ENCODE measurements at places on chromosomes 11 and 22.

DNA sequence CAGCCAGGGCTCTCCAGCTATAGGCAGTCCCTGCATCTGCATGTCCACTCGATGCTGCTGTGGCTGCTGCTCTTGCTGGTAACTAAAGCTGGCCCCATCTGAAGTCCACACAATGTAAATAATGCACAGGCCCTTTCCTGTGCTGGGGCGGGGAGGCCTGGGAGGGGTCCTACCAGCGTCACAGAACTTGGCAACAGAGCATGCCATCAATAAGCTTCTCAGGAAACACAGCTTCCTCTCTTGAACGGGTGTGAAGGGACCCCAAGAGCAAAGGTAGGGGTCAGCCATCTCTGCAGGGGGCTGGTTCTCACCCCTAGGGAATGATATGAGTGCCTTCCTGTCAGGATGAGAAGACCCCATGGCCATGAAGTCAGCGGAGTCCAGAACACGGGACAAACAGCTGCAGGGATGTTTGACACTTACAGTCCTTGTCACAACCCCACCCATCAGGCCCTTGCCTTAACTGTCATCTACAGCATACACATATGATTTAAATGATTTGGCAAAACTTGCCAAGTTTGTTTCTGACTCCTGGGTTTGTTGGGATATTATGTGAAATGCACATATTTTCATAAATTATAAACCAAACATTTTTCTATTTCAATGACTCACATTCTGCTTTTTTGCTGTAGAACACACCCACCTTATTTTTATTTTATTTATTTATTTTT lies 39.1 kb upstream of the LYVE1 start:
- no peak for DNase-seq

GRCh38 chr11:19953336-19953735 lies 206.9 kb downstream of the DBX1 start:
- DNase-seq: no peak

- DNase-seq: peak; percentile 79
These were observed 23.5 kb downstream of the TP53I11 start for GRCh38 chr11:44927174-44927661.

DNA sequence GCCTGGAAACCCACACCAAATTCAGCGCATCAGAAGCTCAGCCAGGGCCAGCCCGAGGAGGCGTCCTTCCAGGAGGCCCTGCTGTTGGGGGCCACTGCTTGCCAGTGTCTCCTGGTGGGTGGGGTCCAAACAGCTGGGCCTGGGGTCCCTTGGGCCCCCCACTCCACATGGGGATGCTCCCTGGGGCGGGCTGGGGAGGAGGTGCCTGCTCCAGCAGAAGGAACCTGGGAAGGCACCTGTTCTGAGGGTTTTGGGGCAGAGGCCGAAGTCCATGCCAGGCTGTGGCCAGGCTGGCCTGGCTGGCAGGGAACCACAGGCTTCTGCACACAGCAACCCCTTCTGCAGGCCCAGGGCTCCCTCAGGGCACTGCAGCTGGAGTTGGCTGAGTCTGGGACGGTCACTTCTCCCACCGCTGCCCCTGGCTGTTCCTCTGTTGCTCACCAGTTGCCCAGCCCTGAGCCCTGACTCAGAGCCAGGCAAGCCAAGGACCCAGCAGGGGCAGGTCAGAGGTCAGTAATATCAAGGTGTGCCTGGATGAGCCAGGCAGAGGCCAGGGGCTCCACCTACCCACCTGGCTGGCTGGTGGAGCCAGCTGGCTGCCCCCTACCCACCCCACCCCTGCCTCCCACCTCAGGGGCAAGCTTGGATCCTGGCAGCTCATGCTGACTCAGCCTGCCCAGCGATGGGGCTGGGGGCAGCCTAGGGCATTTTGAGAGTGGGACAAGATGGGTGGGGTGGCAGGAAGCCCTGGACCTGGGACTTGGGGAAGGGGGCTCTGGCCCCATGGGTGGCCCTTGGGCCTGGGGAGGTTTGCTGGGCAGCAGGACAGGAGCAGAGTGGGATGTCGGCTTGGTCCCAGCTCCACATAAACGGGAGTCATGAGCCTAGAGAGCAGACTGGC lies 12.0 kb upstream of the PHLDA2 start:
- no peak for DNase-seq

GRCh38 chr11:76391021-76391420 lies 9.9 kb downstream of the GVQW3 start:
- no peak for DNase-seq

DNA sequence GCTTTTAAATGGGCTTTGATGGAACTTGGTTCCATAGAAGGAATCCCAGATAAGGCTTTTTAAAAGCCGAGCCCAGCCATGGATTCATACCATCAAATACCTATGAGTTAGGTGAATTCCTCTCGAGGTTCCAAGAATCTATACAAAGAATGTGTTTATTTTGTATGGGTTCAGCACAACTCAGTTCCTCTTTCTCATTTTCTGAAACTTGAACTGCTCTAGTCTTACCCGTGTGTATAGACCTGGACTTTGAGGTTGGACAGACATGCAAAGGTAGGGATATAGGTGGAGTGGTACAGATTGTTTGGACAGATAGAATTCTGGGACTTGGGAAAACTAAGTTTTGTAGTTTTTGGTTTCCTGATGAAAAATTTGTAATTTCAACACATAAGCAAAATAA lies 97.9 kb downstream of the PGR start:
- no peak for DNase-seq

DNA sequence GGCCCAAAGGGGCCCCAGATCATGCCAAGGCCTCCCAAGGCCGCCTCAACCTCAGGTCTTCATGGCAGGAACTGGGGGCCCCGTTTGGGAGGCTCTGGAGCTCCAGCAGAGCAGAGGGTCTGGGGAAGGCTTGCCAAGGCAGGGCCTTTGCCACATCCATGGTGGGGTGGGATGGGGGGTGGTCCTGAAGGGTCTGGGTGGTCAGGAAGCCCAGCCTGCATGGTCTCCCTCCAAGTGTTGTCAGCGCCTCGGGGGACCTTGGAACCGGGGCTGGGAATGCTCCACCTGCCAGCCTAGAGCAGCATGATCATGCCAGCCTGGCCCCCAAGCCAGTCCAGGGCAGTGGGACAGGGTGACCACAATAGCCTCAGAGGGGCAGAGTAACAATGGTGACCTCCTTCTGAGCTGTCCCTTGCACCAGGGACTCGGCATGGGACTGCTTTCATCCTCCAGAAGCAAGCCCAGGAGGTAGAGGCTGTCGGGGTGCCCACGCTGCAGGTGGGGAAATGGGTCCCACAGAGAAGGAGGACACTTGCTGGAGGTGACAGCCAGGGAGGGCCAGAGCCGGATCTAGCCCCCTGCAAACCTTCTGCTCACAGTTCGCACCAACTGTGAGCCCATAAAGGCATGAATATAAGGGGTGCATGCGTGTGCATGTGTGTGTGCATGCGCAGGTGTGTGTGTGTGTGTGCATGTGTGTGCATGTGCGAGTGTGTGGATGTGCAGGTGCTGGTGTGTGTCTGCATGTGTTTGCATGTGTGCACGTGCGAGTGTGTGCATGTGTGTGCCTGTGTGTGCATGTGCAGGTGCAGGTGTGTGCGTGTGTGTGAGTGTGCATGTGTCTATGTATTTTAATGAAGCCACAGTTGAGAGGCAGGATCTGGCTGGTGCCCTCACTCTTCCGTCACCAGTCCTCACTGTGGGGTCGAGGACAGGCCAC lies 63.8 kb downstream of the MYEOV start:
- DNase-seq: no peak

DNA sequence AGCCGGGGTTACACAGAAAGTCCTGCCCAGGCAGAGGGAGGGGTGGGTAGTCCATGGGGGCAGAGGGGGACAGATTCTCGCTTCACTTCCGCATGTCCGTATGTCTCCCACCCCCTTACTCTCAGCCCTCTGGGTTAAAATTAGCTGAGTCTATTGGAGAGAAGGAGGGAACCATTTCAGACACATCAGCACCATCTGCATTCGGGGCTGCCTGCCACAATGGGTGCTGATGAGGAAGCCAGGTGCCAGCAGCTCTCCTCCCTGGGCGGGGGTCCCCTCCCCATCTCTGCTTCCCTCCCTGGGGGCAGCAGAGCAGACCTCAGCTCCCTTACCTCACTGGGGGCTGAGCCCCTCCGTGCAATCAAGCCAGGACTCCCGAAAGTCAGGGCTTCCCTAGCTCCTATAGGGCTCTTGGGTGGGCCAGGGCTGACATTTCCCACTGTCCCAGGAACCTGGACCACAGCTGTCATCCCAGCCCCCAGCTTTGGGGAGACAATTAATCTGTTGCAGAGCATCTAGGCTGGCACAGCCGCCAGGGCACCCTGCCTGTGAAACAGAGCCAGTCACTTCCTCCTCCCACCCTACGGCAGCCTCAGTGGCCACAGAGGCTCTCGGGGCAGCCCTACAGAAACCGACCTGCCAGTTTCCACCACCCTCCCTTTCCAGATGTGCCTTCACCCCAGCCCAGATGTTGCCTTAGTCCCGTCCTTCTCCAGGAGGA lies 67.3 kb downstream of the PDE2A start:
- no peak for DNase-seq

GRCh38 chr11:119077839-119078238 lies 6.8 kb upstream of the HMBS start:
- DNase-seq: no peak

- DNase-seq: no peak
These were observed 8.8 kb downstream of the TBX1 start for GRCh38 chr22:19769393-19769715.

GRCh38 chr22:19793161-19793560 lies 32.6 kb downstream of the TBX1 start:
- no peak for DNase-seq

DNA sequence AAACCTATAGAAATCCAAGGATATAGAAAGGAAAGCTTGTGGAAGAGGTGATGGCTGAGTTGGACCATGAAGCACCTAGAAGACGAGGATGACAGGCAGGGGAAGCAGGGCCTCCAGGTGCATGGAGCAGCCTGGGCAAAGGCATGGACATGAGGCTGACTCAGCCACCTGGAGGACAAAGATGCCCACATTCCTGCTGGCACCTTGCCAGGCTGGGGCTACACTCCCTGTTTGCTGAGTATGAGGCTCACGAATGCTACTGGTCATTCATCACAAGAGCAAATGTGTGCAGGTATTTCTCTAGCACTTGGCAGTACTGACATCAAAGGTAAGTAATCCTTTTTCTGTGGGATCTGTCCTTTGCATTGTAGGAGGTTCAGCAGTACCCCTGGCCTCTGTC lies 7.1 kb upstream of the SCGB2A1 start:
- no peak for DNase-seq

DNA sequence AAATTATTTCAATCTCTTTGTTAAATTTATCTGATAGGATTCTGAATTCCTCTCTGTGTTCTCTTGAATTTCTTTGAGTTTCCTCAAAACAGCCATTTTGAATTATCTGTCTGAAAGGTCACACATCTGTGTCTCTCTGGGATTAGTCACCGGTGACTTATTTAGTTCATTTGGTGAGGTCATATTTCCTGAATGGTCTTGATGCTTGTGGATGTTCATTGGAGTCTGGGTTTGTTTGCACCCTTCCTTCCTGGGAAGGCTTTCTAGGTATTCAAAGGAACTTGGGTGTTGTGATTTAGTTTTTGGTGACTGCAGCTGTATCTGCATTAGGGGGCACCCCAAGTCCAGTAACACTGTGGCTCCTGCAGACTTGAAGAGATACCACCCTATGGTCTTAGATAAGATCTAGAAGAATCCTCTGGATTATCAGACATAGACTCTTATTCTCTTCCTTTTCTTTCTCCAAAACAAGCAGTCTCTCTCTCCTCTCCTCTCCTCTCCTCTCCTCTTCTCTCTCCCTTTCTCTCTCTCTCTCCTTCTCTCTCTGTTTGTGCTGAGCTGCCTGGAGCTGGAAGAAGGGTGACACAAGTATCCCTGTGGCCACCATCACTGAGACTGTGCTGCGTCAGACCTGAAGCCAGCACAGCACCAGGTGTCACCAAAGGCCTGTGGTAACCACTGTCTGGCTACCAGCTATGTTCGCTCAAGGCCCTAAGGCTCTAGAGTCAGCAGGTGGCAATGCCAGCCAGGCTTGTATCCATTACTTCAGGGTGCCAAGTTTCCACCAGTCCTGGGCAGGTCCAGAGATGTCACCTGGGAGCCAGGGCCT lies 3.3 kb upstream of the HEPN1 start:
- DNase-seq: no peak

DNA sequence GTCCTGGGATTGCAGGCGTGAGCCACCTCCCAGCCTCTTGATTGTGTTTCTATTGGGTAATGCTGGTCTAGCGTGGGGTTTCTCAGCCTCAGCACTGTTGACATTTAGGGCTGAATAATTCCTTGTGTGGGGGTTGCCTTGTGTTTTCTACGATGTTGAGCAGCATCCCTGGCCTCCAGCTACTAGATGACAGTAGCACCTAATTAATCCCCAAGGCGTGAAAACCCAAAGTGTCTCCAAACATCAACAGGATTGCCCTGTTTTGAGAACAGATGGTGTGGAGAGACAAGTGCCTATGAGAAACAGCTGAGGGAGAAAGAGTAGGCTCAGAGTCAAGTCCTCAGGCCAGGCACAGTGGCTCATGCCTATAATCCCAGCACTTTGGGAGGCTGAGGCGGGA lies 67.2 kb downstream of the SGSM1 start:
- no peak for DNase-seq

All from C1 segment of cervical spinal cord (tissue), 14 donors.